ENCODE measurements at places on chromosomes 12 and 14.

DNA sequence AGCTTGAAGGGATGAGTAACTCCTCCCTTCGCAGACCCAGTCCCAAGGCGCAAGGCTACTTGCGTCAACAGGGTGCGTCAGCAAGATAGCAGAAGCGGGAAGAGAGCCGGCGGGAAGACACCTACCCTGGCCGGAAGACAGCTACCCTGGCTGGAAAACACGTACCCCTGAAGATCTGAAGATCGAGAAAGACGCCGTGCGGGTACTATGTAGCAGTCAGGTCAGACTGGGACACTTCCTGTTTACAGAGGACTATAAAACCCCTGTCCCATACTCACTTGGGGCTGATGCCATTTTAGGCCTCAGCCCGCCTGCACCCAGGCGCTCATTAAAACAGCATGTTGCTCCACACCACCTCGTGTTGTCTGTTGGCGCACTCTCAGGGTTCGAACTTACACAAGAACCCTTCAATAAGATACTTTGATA is 80.9 kb downstream of the ABCD2 start:
- no peak for DNase-seq

DNA sequence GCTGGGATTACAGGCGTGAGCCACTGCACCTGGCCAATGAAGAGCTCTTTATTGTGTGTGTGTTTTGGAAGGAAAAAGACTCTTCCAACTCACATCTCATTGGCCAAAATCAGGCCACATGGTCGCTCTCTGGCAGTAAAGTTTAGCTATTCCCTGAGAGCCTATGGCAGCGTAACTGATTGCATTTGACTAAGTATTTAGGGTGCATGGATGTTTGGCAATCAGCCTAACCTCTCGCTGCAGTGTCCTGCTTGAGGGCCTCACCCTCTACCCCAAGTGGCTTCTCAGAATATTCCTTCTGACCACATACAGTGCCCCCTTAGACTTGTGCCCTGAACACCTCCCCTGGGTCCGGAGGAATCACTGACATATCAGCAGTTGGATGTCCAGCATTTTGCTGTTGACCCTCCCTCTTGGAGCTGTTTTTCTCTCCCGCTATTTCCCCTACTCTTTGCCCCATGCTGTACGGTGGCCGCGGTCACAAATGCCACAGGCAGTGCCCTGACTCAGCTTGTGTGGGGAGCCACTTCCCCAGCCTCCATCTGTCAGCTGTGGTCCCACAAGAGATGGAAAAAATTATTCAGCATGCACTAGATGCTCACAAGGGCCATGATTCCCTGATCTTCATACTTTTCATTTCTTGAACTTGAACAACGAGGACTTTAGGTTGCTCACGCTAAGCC is 9.5 kb downstream of the PHETA1 start:
- DNase-seq = no peak

DNA sequence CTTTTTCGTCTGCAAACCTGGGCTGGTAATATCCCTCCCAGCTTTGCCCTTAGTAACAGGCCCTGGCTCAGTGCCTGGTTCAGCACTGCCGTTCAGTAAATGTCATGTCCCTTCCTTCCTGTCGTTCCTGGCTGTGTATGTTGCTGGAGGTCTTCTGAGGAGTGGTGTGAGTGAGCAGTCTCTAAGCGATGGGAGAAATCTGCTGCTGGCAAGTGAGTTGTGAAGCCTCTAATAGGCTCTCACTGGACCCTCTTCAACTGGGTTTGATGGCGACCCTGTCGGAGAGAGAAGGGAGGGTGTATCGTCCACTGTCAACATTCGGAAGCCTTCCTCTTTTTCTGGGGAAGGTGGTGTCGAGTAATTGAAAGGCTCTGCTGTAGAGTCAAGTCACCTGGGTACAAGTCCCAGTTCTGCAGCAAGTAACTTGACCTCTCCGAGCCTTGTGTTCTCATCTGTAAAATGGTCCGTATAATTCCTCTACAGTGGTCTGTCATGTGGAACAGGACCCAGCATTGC is 62.8 kb downstream of the HRK start:
- DNase-seq = no peak

- no peak for DNase-seq
Observed at GRCh38 chr12:12960639-12961209, 8.8 kb upstream of the GPRC5D start.

- no peak for DNase-seq
Observed at GRCh38 chr12:132477017-132477702, 12.8 kb upstream of the FBRSL1 start.

DNA sequence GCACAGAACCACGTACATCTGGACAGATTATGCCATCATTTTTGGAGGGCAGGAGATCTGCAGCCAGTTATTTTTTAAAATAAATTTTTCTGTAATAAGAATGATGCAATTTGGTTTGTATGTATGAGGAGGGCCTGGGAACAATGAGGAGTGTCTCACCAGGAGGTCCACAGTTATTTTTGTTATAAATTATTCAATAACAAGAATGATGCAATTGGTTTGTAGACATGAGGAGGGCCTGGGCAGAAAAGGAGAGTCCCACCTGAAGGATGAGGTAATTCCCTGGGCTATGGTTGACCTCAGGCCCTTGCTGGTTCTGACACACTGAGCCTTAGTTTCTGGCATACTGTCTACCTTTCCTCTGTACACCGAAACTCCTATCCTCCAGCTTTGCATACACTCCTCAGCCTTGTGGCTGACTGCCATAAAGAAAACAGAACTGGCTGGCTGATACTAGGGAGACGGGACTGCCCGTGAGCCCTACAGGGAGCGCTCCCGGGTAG is 9.0 kb upstream of the DCD start:
- no peak for DNase-seq

Data from activated T-helper 1 cell treated with Interleukin-2 at 50 U/mL for 16 hours (primary cell).